ENCODE measurements at places on chromosomes 16 and 17.

DNA sequence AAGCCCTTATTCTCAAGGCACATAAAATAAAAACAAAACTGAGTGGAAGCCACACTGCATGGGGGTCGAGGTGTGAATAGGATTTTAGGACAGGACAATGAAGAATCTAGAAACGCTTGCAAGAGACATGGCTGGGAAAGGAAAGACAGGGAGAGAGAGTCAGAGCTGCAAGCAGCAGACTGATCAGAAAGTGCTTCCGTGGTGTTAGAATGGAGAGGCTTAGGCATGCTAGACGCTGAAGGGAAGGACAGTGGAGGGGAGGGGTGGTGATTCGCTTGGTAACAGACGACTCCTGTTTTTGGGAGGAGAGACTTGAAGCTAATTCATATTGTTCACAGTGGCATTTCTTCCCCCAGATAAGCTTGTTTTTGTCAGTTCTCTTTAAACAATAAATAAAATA, 173.5 kb downstream of the AIPL1 start:
- no peak for DNase-seq

DNA sequence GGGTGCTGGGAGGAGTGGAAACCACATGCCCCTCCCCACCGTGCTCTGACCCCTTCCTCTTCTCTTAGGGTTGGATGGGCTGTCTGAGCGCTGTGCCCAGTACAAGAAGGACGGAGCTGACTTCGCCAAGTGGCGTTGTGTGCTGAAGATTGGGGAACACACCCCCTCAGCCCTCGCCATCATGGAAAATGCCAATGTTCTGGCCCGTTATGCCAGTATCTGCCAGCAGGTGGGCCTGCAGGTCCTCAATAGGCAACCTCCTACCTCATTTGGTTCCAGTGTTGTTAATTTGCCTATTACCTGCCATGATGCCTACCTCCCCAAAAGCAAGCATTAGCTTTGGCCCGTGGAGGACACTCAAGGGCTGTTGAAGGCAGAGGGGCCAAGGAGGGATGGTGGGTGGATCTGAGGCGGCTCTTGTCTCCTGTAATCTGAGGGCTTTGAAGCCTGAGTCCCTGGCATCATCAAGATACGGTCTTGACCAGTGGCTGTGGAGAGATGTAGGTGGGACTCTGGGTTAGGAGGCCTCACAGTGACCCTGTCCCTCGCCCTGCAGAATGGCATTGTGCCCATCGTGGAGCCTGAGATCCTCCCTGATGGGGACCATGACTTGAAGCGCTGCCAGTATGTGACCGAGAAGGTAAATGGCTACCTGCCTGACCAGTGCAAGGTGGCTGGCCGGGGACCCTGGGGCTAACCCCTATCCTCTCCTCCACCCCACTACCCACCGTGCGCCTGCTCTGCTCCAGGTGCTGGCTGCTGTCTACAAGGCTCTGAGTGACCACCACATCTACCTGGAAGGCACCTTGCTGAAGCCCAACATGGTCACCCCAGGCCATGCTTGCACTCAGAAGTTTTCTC, 3.4 kb downstream of the ALDOA start:
- DNase-seq, result peak; percentile 38

DNA sequence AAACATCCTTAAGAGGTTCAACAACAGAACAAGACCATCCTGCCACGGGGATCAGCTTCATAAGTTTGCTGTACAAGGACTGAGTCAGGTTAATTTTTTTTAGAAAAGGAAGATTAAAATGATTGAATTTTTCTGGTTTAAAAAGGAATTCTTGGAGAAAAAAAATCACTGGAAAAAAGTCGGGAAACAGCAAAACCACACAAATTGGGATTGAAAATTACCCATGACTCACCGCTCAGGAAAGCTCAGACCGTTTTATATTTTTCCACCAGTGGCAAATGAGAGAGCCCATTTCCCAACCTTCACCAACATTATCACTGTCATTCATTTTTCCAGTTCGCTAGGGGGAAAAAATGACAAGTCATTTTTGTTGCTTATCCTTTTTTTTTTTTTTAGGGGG, 46.6 kb downstream of the MRM3 start:
- DNase-seq, result no peak

DNA sequence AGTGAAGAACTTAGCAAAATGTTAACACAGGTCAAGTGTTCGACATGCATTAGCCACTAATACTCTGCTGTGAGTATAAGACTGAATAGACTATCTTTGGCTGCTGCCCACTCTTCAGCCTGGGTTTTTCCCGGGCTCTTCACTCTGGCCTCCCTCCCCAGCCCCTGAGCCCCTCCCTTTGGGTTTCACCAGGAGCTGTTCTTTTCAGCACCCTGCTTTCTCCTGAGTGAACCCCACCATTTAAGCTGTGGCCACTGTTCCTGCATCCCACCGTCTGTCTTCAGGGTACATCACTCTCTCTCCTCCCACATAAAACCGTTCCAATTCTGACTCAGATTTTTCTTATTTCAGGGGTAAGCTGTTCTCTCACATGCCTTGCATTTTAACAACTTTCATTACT, 92.0 kb upstream of the ASIC2 start:
- no peak for DNase-seq

DNA sequence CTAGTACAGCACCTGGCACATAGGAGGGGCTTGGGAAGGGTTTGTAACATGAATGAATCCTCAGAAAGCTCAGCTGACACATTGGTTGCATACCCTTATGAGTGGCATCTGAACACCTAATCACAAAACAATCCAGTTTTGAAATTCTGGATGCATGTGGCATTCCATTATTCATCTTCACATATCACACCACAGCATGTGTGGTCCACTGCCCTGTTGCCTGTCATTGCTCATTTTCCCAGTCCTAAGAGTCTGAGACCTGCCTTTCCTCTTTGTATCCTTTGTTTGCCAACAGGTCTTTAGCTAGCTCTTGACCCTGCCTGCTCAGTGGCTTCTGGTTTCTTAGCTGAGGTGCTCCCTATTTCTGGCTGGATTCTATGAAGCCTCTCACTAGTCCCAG, 170.8 kb upstream of the ASIC2 start:
- no peak for DNase-seq

DNA sequence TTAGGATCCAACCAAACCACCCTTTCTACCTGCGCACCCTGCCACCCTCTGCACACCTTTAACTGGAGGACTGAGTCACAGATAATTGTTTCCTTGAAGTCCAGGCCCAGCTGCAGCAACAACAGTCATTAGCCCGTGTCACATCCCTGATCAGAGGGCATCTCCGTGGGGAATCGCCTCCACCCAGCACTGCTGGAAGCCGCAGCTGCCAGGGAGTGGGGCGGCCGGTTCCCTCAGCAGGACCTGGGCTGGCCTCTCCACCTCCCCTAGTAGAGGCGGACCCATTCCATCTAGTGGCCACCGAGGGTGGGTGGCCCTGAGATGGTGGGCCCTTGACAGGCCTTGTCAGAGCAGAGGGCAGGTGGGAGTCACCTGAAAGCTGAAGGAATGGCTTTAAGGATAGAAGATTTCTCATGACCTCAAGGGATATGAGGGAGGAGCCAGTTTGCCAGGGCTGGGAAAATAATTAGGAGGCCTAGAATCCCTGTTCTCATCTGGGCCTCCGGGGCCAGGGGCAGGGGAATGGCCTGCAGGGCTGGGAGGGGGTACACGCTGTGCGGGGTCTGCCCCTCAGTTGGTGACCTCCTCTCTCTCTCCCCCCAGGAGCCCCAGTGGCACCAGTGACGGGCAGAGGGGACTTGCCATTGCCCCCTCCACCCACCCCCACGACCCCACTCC, 6.2 kb downstream of the PRSS53 start:
- no peak for DNase-seq

DNA sequence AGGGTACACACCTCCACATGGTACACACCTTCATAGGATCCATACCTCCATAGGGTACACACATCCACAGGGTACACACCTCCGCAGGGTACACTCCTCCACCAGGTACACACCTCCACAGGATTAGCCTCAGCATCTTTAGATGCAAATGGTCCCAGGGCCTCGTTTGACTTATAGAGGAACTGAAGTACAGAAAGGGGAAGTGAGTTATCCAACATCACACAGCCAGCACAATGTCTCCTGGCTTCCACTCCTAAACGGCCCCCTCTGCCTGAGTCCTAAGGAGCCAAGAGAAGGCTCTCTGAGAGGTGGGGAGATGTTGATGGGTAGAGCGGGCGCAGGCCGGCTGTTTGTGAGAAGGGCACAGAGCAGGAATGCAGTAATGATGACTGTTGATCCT, 12.0 kb downstream of the FOXN1 start:
- DNase-seq, result no peak

- DNase-seq, result no peak
Observed at GRCh38 chr16:30090610-30091331, 953 bp downstream of the TBX6 start.

- no peak for DNase-seq
Observed at GRCh38 chr16:53417011-53417410, 17.3 kb upstream of the RBL2 start.

- DNase-seq, result no peak
Observed at GRCh38 chr17:35519439-35519838, 18.0 kb downstream of the SLFN12L start.

DNA sequence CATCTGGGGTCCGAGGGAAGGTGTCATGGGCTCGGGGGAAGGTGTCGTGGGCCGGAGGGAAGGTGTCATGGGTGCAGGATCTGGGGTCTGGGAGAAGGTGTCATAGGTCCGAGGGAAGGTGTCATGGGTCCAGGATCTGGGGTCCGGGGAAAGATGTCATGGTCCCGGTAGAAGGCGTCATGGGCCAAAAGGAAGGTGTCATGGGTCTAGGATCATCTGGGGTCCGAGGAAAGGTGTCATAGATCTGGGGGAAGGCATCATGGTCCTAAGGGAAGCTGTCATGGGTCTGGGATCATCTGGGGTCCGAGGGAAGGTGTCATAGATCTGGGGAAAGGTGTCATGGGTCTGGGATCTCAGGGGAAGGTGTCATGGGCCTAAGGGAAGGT, 942 bp downstream of the RAB40C start:
- DNase-seq, result no peak

DNA sequence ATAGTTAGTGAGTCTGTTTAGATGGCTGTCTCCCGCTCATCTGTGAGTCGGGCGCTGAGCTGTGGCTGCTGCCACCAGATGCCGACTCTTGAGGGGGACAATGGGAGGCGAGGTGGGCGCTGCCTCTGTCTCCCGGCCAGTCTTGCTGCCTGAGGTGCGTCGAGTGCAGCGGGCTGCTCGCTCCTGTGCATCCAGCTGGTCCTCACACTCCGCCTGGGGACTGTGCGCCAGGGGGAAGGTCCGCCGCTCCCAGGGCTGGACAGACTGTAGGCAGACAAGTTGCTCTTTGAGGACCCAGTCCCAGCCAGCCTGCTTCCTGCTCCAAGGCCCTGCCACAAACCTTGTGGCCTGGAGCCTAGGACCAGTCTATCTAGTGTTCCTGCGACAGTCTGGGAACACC, 32.4 kb downstream of the STH start:
- DNase-seq, result no peak

DNA sequence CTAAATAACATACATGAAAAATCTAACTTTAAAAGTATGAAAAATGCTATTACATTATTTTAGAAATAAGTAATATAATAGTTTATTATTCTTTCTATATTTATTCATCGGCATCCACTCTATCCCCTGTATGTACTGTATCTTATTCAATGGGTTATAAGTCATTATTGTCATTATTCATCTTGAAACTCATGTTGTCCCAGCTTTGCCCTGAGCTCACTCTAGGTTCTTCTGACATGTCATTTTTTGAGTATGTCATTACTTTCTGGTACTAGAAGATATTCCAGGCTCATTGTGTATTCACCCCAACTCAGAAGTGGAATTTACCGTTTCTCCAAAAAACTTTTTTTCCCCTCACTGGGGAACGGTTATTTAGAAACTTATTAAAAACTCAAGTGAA, 53.0 kb upstream of the MNT start:
- no peak for DNase-seq

- DNase-seq, result no peak
Observed at GRCh38 chr16:87682852-87683399, 80.6 kb downstream of the JPH3 start.

GRCh38 chr16:19885451-19886072, 914 bp upstream of the GPRC5B start:
- no peak for DNase-seq

- no peak for DNase-seq
Observed at GRCh38 chr16:69105501-69106361, at the start of gene HAS3. HAS3 (plus strand) TSS chr16:69105653; CDS start chr16:69109396, 3,743 bp downstream.

- no peak for DNase-seq
Observed at GRCh38 chr17:75927286-75927922, 13.4 kb downstream of the FBF1 start.

DNA sequence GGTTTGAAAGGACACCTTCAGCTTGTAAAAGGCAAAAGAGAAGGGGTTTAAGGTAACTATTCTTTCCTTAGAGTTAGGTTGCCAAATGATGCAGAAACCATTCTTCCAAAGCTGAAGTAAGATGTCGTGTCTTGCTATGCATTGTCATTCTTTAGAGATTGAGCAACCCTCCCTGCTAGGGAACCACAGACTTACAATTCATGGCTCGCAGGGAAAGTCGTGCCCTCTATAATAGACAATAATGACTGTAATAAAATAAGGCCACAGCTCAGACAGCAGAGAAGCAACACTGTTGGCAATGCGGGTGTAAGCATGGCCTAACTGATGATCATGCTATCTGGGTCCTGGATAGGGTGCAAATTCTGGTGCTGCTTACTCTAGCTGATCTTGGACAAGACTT, 129.6 kb upstream of the CDH13 start:
- DNase-seq, result no peak

- no peak for DNase-seq
Observed at GRCh38 chr17:56373981-56374833, 219.3 kb upstream of the NOG start.

GRCh38 chr17:81845881-81846742, 11.3 kb upstream of the PPP1R27 start:
- no peak for DNase-seq

DNA sequence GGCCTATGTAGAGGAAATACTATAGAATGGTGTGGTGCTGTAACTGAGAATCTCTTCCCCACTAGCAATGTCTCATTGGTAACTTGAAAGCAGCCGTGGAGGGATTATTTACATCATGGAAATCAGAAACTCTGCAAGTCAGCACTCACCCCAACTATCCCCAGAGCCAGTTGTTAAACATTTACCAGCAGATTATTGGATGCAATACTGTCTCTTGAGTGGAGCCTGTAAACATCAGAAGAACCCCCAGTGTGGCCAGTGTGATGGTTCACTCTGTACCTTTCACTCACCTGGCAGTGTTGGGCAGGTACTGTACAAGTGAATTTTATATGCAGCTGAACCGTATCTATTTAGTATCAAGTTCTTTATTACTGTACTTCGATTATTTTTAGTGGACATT, 299.8 kb upstream of the SALL1 start:
- DNase-seq, result no peak

Measured in stimulated activated naive CD4-positive, alpha-beta T cell treated with Interleukin-2 at 50 U/mL for 16 hours (primary cell).